ENCODE measurements at places on chromosomes 5 and 9.

- H3K4me3 ChIP-seq = no peak overlapping the region
- no peaks in the 10 kb centered on the region for H3K36me3 ChIP-seq
- H3K27ac ChIP-seq = peak overlapping the region; percentile 68
- H3K4me1 ChIP-seq = peaks cover 27% of the 10 kb centered on the region
Observed at GRCh38 chr5:169424670-169425378, 123.9 kb upstream of the SLIT3 start.

DNA sequence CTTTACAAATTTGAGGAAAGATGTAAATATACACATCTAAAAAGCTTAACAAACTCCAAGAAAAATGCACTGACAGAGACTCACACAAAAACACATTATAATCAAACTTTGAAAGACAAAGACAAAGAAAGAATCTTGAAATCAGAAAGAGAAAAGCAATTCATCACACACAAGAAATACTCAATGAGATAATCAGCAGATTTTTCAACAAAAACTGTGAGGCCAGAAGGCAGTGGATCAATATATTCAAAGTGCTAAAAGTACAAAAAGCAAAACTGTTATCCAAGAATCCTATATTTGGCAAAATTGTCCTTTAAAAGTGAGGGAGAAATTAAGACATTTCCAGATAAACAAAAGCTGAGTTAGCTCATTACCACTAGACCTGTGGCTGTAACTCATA is 6.1 kb downstream of the TPD52L3 start:
- no peak for DNase-seq
- no peaks in the 10 kb centered on the region for H3K36me3 ChIP-seq
- no peak overlapping the region for H3K27ac ChIP-seq

DNA sequence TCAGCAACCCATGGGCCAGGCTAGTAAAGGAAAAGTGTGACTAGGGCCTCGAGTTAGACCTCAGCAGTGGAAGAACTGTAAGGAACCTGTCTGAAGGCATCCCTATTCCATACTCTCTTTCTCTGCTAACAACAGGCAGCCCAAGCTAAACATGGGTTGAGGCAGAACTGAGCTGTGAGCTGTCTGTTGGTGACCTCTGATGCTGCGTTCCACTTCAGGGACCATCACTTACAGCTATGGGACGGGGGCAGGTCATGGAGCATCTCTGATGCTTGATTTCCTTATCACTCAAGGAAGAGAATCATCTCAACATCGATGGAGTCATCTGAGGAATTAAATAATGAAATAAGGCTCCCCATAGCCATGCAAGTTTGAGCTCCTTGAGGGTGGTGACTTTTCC is 174.8 kb downstream of the ACTL7B start:
- H3K27ac ChIP-seq = no peak overlapping the region
- no peaks in the 10 kb centered on the region for H3K4me1 ChIP-seq
- no peaks in the 10 kb centered on the region for H3K27me3 ChIP-seq
- H3K4me3 ChIP-seq = no peak overlapping the region

GRCh38 chr5:446883-447263 is 3.9 kb downstream of the EXOC3 start:
- H3K4me1 ChIP-seq = peaks cover 14% of the 10 kb centered on the region
- DNase-seq = peak; percentile 16
- H3K36me3 ChIP-seq = peaks cover 48% of the 10 kb centered on the region

GRCh38 chr5:103093727-103094126 is 26.2 kb downstream of the GIN1 start:
- H3K36me3 ChIP-seq = peaks cover 13% of the 10 kb centered on the region
- DNase-seq = no peak
- H3K4me1 ChIP-seq = peaks cover 7% of the 10 kb centered on the region
- H3K27me3 ChIP-seq = no peaks in the 10 kb centered on the region
- peak overlapping the region; percentile 68 for H3K27ac ChIP-seq

- no peaks in the 10 kb centered on the region for H3K36me3 ChIP-seq
- no peaks in the 10 kb centered on the region for H3K27me3 ChIP-seq
- H3K27ac ChIP-seq = no peak overlapping the region
Observed at GRCh38 chr9:106334081-106334480, 528.9 kb upstream of the ZNF462 start.

GRCh38 chr5:159409801-159410200 is 79.5 kb upstream of the IL12B start:
- no peak for DNase-seq
- H3K27ac ChIP-seq = no peak overlapping the region
- no peaks in the 10 kb centered on the region for H3K4me1 ChIP-seq
- no peaks in the 10 kb centered on the region for H3K36me3 ChIP-seq
- no peak overlapping the region for H3K4me3 ChIP-seq

GRCh38 chr5:120382833-120383232 is 81.3 kb upstream of the PRR16 start:
- no peaks in the 10 kb centered on the region for H3K27me3 ChIP-seq
- no peak overlapping the region for H3K4me3 ChIP-seq
- no peaks in the 10 kb centered on the region for H3K4me1 ChIP-seq
- H3K36me3 ChIP-seq = no peaks in the 10 kb centered on the region

- no peaks in the 10 kb centered on the region for H3K4me1 ChIP-seq
- H3K27me3 ChIP-seq = no peaks in the 10 kb centered on the region
- H3K27ac ChIP-seq = no peak overlapping the region
- no peak overlapping the region for H3K4me3 ChIP-seq
Observed at GRCh38 chr5:9608093-9608492, 22.1 kb downstream of the TAS2R1 start.

DNA sequence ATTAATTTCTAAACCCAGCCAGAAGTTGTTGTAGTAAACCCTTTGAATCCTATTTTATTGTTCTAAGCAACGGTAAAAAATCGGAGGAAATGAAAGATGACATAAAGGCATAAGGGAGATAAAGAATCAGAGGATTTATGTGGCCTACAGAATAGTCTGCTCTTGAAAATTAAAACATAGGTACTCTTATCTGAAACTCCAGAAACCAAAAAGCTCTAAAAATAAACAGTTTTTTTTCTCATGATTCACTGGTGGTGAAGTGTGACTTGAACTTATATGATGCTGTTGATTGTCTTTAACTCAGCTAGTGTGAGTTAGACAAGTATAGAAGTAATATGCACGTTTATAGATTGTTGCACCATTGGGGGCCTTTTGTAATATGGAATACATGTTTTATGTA is 80.3 kb downstream of the HSD17B4 start:
- no peak overlapping the region for H3K27ac ChIP-seq
- H3K4me1 ChIP-seq = no peaks in the 10 kb centered on the region
- no peak overlapping the region for H3K4me3 ChIP-seq
- H3K36me3 ChIP-seq = peaks cover 29% of the 10 kb centered on the region

DNA sequence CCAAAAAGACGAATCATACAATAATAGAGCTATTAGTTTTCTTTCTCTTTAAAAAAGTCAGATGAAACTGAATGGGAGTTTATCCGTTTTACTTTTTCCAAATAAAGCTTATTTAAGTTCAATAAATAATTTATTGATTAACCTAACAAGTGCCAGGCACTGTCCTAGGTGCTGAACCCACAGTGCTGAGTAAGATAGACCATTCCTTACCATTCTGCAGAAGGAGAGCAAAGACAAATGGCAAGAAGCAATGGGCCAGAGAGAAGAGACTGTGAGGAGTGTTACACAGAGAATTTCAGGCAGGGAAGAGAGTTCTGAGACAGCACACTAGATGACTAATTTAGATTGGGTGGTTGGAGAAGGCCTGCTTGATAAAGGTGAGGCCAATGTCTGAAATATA is 127.2 kb downstream of the AUH start:
- DNase-seq = no peak
- H3K27ac ChIP-seq = no peak overlapping the region
- no peaks in the 10 kb centered on the region for H3K4me1 ChIP-seq
- H3K27me3 ChIP-seq = no peaks in the 10 kb centered on the region

DNA sequence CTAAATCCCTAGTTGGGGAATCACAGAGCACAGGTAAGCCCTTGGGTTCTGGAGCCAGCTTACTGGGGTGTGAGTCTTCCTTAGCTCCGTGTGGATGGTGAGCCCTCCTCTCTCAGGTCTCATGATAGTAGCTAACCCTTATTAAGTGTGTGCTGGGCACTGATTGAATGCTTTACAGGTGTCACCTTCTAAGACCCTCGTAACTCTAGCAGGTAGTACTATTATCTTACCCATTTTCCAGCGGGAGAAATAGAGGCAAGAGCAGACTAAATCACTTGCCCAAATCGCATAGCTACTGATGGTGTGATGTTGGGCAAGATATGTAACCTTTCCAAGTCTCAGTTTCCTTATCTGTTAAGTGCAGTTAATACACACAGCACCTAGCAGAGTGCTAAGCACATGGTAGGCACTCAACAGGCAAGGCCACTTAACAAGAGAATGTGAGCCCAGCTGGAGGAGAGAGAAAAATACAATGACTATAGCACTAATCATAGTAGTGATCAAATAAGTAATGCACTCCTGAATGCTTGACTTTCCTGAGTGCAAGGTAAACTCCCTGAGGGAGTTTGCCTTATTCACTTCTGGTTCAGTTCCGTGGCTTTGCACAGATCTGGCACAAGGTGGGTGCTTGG is at the start of gene DCANP1:
TSS of gene DCANP1 (minus strand) at position 51 of the 632 bp plus-strand sequence. CDS start 240 bp downstream, outside the sequence.
- no peaks in the 10 kb centered on the region for H3K36me3 ChIP-seq
- no peak within 1 kb of the TSS for H3K4me3 ChIP-seq
- no peak for DNase-seq
- no peak within 1 kb of the TSS for H3K27ac ChIP-seq

DNA sequence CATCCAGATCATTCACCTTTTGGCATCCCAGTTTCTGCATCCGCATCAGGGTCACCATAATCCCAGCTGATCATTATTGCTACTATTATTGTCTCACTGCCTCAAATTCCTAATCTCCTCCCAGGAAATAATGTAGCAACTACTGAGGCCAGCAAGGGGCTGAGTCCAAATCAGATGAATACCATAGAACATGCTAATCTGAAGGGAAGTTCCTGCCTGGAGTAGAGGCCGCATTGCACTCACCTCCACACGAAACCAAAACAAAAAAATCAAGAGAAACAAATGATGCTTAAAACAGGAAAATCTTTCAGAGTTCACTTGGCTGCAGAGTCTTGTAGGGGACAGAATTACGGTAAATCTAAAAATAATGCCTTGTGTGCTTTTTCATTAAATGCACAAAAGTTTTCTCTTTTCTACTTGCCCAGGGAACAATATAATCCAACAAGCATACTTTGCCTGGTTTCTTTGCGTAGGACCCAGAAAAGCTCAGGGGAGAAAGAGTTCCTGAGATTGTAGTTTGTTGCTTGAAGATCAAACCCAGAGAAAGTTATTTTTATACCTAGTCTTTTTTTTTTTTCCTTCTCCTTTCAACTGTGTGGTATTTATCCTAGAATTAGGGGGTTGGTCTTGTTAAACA is 87.7 kb upstream of the KLF4 start:
- no peak overlapping the region for H3K4me3 ChIP-seq
- H3K27me3 ChIP-seq = no peaks in the 10 kb centered on the region
- peak; percentile 19 for DNase-seq
- no peaks in the 10 kb centered on the region for H3K4me1 ChIP-seq

- no peaks in the 10 kb centered on the region for H3K36me3 ChIP-seq
- no peaks in the 10 kb centered on the region for H3K27me3 ChIP-seq
- peaks cover 26% of the 10 kb centered on the region for H3K4me1 ChIP-seq
- peak overlapping the region; percentile 74 for H3K4me3 ChIP-seq
- peak overlapping the region; percentile 90 for H3K27ac ChIP-seq
- peak; percentile 23 for DNase-seq
Observed at GRCh38 chr9:75891771-75892215, 1.3 kb downstream of the PCSK5 start.

DNA sequence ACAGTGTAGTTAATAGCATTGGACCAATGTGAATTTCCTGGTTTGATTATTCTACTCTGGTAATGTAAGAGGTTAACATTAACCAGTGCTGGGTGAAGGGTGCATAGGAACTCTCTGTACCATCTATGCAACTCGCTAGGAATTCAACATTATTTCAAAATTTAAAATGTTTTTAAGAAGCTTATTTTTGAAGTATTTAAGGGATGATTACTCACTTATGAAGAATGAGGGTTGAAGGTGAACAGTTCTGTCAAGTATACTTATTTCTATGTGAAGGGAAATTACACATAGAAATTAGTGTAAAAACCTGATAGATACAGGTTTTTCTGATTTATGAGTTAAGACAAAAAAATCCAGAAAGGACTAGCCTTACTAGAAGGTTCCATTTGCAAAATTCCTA is 165.8 kb downstream of the INSYN2B start:
- H3K27ac ChIP-seq = no peak overlapping the region
- H3K36me3 ChIP-seq = no peaks in the 10 kb centered on the region
- H3K4me3 ChIP-seq = no peak overlapping the region
- no peak for DNase-seq

DNA sequence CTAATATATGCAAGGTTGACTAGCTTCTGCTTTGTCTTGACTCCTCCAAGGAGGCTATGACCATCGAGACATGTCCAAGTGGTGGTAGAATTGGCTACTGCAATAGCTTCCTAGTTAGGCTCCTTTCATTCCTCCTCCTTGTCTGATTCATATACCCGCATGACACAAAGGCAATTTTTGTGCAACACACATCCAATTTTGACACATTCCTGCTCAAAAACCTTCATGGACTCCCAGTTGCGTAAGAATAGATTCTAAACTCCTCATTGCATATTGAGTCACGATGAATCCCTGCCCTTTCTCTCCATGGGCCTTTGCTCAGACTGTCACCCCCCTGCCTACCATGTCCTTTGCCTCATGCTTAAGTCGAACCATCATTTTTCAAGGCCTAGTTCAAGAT is 344.5 kb downstream of the ACTL7B start:
- no peak for DNase-seq
- no peaks in the 10 kb centered on the region for H3K27me3 ChIP-seq
- H3K36me3 ChIP-seq = no peaks in the 10 kb centered on the region
- H3K4me1 ChIP-seq = no peaks in the 10 kb centered on the region
- no peak overlapping the region for H3K4me3 ChIP-seq

DNA sequence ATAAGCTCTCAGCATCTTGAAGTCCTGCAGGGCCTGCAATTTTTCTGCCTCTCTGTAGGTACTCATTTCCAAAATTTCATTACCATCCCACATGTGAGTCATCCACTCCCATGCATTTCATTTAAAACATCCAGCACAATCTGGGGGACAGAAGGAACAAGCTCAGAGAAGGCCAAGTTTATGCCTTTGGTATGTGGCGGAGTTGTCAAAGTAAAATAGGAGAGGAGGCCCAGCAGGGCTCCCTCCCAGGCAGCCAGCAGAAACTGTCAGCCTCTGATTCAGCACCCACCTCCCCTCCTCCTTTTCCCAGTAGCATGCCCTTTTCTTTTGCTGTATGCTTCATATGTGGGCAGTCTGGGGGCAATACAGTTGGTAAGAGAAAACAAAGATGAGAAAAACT is 126.4 kb upstream of the ZNF366 start:
- DNase-seq = no peak
- H3K27ac ChIP-seq = no peak overlapping the region
- H3K27me3 ChIP-seq = no peaks in the 10 kb centered on the region

DNA sequence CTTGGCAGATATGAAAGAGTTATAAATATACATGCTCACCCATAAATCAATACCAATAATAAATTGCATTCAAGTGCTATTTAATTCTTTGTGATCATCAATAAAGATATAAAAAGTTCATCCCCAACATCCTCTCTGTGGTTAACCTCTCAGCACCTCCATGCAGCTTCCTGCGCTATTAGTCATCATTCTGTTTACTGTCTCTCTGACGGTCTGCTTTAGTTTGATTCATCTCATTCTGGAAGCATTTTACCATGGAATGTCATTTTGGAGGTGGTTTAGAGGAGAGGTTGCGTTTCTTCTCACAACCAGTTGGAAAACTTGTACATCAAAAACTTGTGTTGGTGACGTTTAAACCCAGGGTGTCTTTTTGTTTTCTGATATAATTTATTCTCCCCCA is 486.6 kb downstream of the BRINP1 start:
- no peaks in the 10 kb centered on the region for H3K4me1 ChIP-seq
- H3K27ac ChIP-seq = no peak overlapping the region
- H3K36me3 ChIP-seq = no peaks in the 10 kb centered on the region
- no peaks in the 10 kb centered on the region for H3K27me3 ChIP-seq
- no peak for DNase-seq

- DNase-seq = no peak
- H3K27me3 ChIP-seq = no peaks in the 10 kb centered on the region
- H3K4me1 ChIP-seq = no peaks in the 10 kb centered on the region
- H3K4me3 ChIP-seq = no peak overlapping the region
Observed at GRCh38 chr5:159727167-159727566, 189.1 kb upstream of the ADRA1B start.
